Retina (tissue), 1 donor: ENCODE measurements at places on chromosomes 13 and 19.

GRCh38 chr19:5086725-5087439 lies 118.0 kb downstream of the KDM4B start:
- DNase-seq, result no peak

DNA sequence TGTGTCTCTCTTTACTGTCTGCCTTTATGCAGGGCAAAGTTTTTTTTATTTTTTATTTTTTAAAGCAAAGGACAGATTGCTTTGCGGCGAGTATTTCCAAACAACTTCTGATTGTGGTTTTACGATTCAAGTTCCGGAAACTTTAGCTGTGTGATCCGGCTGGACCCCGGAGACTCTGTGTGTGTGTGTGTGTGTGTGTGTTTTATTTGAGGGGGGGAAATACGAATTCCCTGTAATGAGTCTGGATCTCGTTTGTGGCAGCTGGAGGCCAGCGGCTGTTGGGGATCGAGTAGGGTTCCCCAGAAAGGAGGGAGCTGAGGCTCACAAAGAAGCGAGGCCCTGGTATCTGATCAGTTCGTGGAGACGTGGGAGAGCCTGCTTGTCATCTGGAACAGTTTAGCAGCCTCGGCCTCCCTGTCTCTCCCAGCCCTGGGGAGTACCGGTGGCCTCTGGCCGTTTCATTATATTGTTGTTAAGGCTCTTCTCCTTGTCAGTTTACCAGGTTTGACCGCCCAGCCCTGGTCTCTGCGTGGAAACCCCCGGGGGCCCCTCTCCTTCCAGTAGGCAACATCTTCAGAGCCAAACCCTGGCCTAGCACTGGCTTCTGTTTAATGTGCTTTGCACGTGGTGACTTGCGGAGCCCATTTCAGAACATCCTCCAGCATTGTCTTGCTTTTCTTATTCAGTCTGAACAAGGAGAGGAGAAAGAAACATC lies 1.3 kb downstream of the FARP1 start:
- peak; percentile 79 for DNase-seq

GRCh38 chr13:24747248-24748060 lies 16.5 kb upstream of the RNF17 start:
- DNase-seq, result peak; percentile 80

GRCh38 chr19:32828139-32828538 lies 41.4 kb downstream of the SLC7A9 start:
- DNase-seq, result no peak

DNA sequence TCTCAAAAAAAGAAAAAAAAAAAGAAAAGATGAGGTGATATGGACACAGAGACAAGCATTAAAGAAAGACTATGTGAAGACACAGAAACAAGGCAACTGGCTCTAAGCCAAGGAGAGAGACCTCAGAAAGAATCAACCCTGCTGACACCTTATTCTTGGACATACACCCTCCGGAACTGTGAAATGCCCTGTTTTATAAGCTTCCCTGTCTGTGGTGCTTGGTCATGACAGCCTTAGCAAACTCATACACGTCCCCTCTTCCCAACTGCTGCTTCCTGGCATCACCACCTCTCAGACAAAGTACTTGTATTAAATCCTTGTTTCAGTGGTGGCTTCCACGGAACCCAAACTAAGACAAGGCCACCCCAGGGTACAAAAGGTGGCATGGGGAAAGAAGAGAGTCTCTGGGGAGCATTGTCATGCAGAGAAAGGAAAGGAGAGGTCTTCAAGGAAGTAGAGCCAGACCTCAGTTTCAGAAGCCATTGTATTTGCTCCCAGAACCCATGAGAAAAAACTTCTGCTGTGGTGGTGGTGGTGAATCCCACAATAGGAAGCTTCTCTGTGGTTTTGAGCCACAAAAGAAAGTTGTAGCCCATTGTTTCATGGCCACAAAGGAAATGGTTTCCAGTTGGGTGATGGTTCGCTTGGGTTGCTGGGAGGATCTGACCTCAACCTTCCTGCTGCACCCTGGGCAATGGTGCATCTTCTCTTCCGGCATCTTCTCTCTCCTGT lies 16.3 kb upstream of the TSPAN16 start:
- no peak for DNase-seq

- DNase-seq, result no peak
Observed at GRCh38 chr13:99357131-99357596, 50.0 kb upstream of the GPR183 start.

- DNase-seq, result no peak
Observed at GRCh38 chr19:40763526-40763925, 11.8 kb upstream of the MIA start.

- no peak for DNase-seq
Observed at GRCh38 chr13:28326056-28326455, 168.9 kb downstream of the FLT1 start.

DNA sequence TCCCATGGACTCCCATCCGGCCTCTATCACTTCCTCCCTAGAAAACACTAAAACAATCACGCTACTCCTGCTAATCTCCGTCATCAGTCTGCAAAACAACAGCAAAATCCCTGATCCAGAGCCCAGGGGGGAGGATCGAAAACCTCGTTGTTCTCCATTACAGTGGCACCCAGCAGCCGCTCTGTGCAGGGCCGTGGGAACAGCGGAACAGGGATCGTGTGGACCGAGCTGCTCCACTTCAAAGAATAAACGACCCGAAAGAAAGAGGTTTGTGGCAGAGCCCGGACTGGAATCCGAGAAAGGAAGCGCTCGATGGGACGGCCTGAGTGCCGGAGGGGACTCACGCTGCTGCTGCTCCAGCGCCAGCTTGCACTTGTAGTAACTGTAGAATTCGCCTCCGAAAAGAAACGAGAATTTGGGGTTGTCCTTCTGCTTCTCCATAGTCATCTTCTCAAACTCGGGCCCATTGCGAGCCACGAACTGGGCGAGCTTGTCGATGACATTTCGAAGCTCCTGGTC lies 652 bp downstream of the CHERP start:
- DNase-seq, result no peak

GRCh38 chr13:111521691-111522229 lies 201.3 kb downstream of the TEX29 start:
- DNase-seq, result no peak

- DNase-seq, result no peak
Observed at GRCh38 chr13:97226013-97226412, 3.9 kb downstream of the MBNL2 start.

GRCh38 chr19:4284176-4284958 lies 5.3 kb downstream of the SHD start:
- DNase-seq, result no peak

DNA sequence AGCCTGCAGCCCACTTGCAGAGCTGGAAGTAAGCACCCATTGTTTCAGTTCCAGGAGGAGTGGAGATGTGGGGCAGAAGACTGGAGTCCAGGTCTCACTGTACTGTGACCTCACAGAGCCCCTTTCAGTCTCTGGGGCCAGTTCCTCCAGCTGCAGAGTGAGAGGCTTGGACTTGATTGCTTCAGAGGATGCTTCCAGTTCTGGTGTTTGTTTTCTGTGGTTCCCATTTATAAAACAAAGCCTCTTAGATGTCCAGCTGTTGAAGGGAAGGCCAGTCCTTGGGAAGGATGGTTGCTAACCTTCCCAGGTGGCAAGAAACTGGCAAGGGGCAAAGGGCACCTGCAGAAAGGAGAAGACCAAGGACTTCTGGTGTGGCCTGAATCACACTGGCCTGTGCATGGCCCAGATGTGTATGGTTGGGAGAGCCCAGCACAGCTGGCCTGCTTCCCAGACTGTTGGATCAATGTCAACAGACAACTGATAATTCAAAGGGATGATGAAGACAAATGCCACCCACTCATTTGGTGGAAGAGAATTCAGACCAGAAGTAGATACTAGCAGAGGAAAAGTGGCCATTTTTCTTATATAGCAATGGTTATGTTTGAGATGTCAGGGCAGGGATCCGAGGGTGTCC lies 218.5 kb downstream of the ZNF536 start:
- no peak for DNase-seq

GRCh38 chr19:11373166-11373884 lies 1.1 kb upstream of the SWSAP1 start:
- peak; percentile 88 for DNase-seq

- no peak for DNase-seq
Observed at GRCh38 chr13:45108716-45109101, 11.6 kb upstream of the GTF2F2 start.

- no peak for DNase-seq
Observed at GRCh38 chr13:79237981-79238380, 168.1 kb downstream of the RBM26 start.

DNA sequence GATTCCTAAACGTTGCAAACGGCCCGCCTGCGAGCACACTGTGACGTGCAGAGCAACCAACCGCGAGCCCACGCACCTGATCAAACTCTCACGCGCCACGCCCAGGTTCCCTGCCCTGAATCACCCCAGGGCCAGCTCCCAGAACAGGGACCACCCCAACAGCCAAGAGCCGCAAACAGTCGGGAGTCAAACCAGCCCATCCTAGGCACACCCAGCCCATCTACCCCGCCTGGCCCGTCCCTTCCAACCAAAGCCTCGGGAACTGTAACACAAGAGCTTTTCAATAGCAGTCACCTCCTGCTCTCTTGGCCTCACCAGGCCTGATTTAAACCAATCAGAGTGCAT lies 8.9 kb downstream of the PIP5K1C start:
- DNase-seq, result no peak

GRCh38 chr19:58409010-58409790 lies 751 bp downstream of the ZNF584 start:
- peak; percentile 54 for DNase-seq

DNA sequence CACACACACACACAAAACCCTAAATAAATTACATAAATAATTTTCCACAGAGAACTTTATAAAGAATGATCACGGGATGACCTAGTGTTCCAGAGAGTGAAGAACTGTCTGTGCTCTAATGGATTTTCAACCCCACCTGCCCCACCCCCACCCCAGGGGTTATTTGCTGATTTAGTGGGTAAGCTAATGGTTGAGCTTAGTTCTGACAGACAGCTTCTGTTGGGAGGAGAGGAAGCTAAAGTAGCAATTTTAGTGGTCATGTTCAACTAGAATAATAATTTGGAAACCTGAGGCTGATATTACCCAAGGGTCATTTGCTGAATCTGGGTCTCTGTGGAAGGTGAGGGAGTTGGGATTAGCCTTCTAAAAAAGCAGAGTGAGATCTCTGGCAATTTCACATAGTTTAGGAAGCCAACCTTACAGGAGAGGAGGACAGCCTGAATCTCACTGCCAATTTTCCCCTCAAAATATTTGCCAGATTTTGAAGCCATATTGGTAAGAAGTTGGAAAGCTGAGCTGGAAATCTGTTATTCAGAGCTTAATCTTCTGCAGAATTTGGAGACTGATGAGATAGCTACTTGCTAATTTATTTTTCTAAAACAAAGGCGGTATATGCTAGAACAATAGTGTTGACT lies 68.7 kb downstream of the POSTN start:
- no peak for DNase-seq

- no peak for DNase-seq
Observed at GRCh38 chr19:55495646-55496349, 7.6 kb downstream of the SSC5D start.

DNA sequence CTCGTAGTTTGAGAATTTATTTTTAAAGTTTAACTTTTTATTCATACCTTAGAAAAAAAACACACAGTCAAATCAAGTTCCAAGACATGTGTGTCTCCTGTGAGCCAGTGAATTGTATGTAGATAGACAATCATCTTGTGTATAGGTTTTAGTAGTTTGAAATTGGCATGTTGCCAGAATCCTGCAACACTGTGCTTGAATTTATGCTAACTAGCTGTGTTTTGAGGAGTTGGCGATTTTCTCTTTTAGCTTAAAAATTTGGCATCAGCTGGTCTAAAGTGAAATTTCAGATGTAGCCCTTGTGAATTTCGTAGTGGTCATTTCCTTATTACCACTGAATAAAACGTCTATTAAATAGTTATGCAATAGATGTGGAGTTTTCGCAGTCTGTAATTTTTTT lies 213.2 kb downstream of the ATP8A2 start:
- DNase-seq, result no peak

DNA sequence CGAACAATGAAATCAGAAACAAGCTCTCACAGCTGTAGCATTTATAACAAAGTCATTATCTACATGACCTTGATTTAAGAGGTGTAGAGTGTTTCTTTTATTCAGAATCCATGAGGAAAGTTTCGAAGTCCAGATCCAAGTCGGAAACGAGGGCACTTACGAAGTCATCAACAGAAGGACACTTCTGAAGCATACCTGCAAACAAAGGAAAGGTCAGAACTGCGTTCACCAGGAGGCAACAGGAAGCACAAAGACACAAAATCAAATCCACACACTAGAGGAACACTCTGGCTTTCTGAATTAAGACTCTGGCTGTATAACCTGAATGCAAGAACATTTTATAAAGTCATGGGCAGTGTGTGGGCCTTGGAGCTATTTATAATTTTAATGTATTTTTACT lies 158.9 kb downstream of the MIPEP start:
- DNase-seq, result no peak

GRCh38 chr19:50022823-50023222 lies 2.3 kb downstream of the VRK3 start:
- DNase-seq, result no peak

DNA sequence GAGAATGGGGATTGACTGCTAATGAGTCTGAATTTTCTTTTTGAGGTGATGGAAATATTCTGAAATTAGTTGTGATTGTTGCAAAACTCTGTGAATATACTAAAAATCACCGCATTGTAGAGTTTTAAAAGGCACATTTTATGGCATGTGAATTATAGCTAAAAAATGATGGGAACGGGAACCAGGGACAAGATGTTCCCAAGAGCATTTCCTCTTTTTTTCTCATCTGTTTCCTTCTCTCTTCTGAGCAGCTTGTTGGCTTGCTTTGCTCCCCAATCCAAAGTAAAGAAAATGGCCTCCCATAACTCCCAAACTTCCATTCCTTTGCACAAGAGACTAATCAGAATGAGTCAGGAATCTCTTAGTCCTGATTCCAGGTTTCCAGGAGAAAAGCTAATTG lies 459.2 kb downstream of the TSHZ3 start:
- DNase-seq, result no peak

DNA sequence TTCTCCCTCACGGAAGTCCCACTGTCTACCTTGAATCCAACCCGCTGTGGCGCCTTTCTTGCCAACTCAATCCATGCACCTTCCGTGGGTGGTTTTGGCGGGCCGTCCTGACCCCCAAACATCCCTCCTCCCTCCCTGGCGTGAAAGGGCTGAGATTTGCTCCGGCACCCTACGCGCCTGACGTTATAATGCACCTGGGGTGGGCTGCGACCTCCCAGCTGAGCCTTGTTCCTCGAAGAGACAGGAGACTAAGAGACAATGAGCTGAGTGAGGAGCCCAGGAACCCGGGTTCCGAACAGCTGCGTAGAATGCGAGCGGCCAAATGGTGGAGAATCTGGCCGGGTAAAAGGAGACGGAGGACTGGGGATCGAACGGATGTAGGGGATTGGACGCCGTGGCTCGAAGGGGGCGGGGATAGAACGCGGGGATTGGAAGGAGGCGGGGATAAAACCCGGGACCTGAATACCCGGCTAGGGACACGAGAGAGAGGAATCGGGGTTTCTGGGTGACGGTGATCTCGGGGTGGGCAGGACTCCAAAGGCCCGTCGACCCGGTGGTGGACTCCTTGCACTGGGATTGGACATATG lies at the start of gene CPT1C:
Gene CPT1C, plus strand, starts transcription at position 461 of the 587 bp plus-strand sequence. CDS start 1,137 bp downstream, outside the sequence.
- peak; percentile 91 for DNase-seq

GRCh38 chr19:1864480-1865171 lies 1.2 kb upstream of the KLF16 start:
- peak; percentile 87 for DNase-seq
